ENCODE measurements at places on chromosomes 7 and 10. TPM values are rescaled to one million over a fixed set of nuclear protein-coding genes. Genes with fewer than 3 reads are reported as not detected.

- no peak for DNase-seq
Measured at GRCh38 chr10:111297351-111297848, 220.6 kb downstream of the ADRA2A start.

DNA sequence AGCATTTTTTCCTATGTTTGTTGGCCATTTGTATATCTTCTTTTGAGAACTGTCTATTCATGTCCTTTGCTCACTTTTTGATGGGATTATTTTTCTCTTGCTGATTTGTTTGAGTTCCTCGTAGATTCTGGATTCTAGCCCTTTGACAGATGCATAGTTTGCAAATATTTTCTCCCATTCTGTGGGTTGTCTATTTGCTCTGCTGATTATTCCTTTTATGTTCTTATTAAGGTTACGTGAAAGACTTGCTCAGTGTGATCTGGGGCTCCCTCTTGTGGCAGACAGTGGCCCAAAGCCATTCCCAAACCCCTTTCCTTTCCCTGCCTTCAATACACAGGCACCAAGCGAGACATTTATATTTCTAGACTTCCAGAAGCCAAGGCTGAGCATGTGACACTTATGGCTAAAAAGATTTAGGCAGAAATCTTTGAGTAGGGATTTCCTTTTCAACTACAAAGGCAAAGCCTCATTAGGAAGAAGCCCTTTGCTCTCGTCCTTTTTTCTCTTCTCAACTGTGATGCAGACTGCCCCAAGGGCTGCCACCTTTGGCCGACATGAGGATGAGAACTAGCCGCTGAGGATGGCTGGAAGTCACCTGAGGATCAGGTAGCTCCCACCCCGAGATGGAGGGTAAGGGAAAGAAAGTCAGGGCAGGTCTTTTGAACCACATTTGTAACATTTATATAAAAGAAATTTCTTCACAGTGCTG is 23.6 kb downstream of the ST8SIA6 start:
- DNase-seq = no peak

- DNase-seq = no peak
Measured at GRCh38 chr10:50577681-50578350, 45.9 kb downstream of the SGMS1 start.

DNA sequence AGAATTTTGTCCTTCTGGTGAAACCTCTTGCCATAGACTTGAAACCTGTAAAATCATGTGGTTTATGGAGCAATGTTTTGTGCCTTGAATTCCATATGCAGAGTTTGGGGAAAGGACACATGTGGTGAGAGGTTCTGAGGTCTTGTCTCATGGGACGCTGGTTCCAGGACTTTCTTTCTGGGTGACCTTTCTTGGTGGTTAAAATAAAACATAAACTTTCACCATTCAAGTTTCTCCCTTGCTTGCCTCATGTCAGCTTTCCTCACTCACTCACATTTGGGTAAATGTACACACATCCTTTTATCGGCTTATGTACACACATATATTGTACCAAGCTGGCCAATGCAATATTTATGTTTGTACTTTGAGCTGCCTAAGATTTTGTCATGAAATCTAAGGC is 144.9 kb upstream of the CELF2 start:
- no peak for DNase-seq

DNA sequence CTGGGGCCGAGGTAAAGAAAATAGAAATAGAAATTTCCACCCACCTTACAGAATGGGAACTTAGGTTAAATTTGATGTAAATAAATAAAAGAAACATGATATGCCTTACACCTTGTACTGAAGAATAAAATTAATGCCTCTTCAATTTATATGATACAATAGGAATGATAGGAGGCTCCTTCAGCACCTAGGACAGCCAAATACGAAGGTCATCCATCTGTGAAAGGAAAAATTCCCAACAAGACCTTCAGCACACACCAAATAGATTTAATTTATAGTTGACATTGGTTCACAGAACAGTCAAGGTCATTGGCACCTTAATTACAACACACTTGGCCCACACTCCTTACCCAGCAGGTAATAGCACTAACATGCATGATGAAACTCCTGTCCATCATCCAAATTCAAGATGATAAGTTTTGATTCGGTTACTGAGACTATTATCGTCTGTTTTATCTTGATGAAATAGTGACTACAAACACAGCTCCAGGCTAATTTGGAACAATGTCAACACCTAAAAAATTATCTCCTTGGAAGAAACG is 250.9 kb downstream of the SNX13 start:
- DNase-seq = no peak

GRCh38 chr10:74949034-74949832 is 122.8 kb downstream of the KAT6B start:
- no peak for DNase-seq

DNA sequence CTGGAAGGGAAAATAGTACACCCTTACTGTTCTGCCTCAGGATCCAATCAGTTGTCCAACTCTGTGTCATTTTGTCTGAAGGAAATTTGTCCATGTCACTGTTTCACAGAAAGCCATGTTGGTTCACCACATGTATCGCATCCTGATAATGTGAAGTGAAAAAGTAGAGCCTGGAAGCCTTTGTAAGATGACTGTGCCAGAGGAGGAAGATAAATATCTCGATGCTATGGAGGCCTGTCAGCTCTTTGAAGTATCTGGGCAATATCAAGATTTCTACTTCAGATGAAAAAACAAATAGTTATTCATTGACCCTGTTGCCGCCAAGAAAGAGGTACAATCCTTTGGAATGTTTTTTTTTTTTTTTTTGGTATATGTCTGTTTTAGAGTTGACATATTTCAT is 270.5 kb downstream of the PHF14 start:
- DNase-seq = no peak

DNA sequence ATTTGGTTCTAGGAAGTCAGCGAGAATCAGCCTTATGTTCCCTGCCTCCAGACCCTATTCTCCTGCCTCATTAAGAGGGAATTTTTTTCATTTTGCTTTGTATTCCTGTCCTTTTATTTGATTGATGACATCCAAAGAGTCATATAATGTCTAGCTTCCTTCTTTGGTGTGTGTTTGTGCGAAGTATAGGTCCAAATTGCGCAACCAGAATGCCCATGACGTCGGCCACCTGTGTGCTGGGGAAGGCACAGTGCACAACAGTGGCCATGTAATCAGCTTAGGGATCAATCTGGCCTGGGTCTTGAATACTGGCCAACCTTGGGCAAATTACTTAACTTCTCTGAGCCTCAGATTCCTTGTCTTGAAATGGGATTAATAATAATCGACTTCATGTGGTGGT is 206.2 kb downstream of the VTI1A start:
- DNase-seq = no peak

- DNase-seq = no peak
Measured at GRCh38 chr7:46774515-46774914, 807.4 kb downstream of the TNS3 start.

DNA sequence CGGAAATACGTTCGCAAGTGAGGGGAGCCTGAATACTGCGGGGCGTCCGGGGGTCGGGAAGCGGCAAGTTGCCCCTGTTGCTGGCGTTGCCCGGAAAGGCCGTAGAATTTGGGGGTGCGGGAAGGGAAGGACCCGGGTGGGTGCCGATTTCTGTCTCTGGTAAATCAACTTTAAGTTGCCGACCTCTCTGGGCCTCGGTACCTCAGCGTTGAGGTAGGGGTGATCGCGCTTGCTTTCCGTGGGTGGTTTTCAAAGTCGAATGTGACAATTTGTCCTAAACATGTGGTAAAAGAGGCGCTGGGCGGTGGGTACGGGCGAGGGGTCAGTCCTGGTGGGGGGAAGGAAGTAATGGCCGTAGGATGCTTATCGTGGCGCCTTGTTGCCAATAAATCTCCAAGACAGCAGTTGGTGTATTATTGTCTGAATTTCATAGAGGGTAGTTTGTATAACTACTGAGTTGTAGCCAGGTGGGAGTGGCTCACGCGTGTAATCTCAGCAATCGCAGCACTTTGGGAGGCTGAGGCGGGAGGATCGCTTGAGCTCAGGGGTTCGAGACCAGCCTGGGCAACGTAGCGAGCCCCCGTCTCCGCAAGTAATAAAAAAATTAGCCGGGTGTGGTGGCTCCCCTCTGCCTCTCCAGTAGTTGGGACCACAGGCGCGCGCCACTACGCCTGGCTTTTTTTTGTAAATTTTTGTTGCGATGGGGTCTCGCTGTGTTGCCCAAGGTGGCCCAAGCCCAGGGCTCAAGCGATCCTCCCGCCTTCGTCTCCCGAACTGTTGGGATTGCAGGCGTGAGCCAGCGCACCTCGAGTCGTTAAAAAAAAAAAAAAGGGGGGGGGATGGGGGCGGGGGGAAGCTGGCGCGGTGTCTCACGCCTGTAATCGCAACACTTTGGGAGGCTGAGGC is 644 bp downstream of the BUD23 start:
- DNase-seq = no peak

- peak; percentile 77 for DNase-seq
Measured at GRCh38 chr7:1665549-1666316, 4.3 kb upstream of the ELFN1 start.

GRCh38 chr10:44752451-44753441 is 158.4 kb upstream of the TMEM72 start:
- no peak for DNase-seq

- DNase-seq = no peak
Measured at GRCh38 chr10:29102233-29102632, 186.6 kb upstream of the LYZL1 start.

DNA sequence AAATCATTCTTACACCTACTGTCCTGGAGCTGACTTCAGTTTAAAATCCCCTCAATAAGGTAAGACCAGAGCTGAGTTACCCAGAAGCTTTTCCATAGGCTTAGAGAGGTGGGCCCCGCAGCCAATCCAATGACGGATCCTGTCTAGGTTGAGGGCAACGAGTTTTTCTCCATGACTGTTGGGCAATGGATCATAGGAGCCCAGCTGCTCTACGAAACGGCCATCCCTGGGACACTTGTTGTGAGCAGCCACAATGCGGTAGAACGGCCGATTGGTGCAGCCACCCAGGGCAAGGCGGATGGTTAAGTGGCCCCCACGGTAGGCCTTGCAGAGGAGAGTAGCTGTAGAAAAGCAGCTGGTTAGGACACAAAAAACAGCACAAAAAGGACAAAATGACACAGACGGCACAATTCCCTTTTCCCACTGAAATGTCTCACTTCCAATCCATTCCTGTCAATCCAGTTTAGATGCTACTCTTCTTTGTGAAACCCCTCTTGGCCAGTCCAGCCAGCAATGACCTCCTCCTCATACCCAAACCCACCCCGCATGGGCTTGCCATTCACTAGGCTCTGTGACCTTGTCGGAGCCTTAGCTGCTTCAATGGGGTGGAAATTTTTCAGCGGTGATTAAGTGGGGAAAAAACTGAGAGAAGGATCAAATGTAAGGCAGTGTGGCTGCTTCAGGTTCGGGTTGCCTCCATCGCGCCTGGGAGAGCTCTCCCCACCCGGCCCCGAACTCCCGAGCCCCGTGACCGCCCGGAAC is 580 bp downstream of the MRPS16 start:
- peak; percentile 80 for DNase-seq

- no peak for DNase-seq
Measured at GRCh38 chr7:17044861-17045260, 163.1 kb upstream of the AGR3 start.

DNA sequence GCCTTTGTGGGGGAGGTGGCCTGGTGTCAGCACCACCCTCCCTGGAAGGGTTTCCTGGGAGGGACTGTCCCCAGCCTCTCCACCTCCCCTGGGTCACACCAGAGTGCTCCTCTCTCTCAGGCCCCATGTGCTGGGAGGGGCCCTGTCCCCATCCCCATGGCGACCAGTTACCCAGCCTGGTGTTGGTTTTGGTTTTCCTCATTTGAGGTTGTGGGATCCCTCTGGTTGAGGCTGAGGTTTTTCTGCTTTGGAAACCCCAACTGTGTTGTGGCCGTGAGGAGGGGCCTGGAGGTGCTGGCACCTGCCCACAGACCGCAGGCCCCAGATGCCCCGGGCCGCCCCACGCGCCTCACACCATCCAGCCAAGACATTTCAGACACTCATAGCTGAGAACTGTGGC is 106.3 kb downstream of the GRK5 start:
- no peak for DNase-seq

- no peak for DNase-seq
Measured at GRCh38 chr10:103640436-103641181, 147.1 kb downstream of the NEURL1 start.

DNA sequence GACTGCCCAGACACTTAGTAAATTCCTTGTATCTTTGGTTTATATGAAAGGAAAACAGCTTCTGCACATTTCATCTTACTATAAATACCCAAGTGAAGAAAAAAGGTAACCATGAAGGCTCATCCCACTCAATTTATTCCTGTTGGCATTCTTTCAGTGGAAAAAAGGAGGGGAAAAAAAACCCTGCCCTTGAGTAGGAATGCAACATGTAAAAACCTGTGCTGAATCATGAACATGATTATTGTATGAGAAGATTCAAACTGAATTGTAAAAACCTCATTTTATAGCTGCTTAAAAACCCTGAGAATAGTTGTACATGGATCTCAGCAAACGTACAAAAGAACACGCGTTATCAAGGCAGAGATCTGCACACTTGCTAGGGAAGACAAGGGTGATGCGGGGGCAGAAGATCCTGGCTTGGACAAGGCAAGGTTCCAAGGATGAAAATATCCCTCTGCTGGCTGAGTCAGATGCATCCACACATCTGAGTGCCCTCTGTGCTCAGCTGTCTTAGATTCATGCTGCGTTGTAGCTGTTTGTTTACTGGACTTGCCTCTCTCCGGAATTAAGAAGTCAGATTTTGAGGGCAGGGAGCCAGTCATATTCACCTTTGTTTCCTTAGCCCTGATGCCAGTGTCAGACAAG is 658.2 kb downstream of the PARD3 start:
- DNase-seq = no peak

GRCh38 chr10:35000936-35001335 is 89.2 kb downstream of the CUL2 start:
- DNase-seq = no peak

DNA sequence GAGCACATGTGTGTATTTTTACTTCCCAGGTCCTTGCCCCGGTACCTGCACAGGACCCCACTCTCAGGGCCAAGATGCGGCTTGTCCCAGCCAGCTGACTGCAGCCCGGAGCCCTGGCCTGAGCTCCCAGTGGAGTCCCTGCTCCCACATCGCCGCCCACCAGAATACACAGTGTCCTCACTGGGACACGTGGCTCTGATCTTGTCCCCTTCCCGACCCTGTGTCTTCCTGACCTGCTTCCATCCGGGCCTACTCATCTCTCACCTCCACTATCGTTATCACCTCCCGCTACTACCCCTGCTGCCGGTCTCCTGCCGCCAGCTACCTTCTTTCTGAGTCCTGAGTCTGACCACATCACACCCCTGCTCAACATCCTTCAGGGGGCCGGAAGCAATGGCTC is 146.3 kb upstream of the CHST15 start:
- no peak for DNase-seq

DNA sequence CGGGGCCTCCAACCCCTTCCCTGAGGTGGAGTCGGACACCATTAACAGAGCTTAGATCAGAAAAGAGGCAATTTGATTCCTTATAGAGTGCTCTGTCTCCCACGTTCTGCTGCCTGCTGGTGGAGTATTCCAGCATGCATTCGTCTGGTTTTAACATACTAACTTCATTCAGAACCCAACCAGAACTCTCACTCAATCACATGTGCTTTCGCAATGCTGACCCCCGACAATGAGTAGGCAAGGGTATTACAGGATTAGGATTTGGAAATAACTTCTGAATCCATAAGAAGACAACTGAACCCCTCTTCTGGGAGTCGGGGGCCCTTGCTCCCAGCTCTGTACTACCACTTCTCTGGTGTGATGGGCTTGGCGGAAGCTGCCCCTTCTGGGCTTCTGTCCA is 55.7 kb upstream of the HABP2 start:
- no peak for DNase-seq

The UCN3 gene
- polyA plus RNA-seq = not detected

The SPDYE1 gene
- polyA plus RNA-seq = not detected

The SFXN2 gene
- 3.0 TPM for polyA plus RNA-seq

The GPR146 gene
- polyA plus RNA-seq = 3.9 TPM

The AP1S1 gene
- polyA plus RNA-seq = 15.4 TPM

The PNLIPRP2 gene
- not detected for polyA plus RNA-seq

The SPACDR gene
- polyA plus RNA-seq = 1.2 TPM

The ADRA2A gene
- 1.2 TPM for polyA plus RNA-seq

The APBB1IP gene
- 21.8 TPM for polyA plus RNA-seq

The INMT gene
- polyA plus RNA-seq = 7.8 TPM

Data from spleen (tissue), 13 donors.